ENCODE measurements at places on chromosomes 1 and 21.

- DNase-seq: no peak
Measured at GRCh38 chr1:86861424-86861823, 52.5 kb downstream of the SELENOF start.

GRCh38 chr21:32347351-32347750 lies 45.5 kb downstream of the URB1 start:
- DNase-seq: no peak

- DNase-seq: no peak
Measured at GRCh38 chr1:187909382-187909781, 1080.6 kb downstream of the PLA2G4A start.

- no peak for DNase-seq
Measured at GRCh38 chr1:161511018-161511755, 5.9 kb downstream of the FCGR2A start.

GRCh38 chr1:79716447-79716846 lies 709.9 kb upstream of the ADGRL4 start:
- no peak for DNase-seq

GRCh38 chr1:172136925-172137324 lies 283.6 kb upstream of the C1orf105 start:
- no peak for DNase-seq

- no peak for DNase-seq
Measured at GRCh38 chr1:2352341-2352896, 38.9 kb downstream of the MORN1 start.

GRCh38 chr21:26847002-26847401 lies 1.8 kb upstream of the ADAMTS1 start:
- DNase-seq: no peak

DNA sequence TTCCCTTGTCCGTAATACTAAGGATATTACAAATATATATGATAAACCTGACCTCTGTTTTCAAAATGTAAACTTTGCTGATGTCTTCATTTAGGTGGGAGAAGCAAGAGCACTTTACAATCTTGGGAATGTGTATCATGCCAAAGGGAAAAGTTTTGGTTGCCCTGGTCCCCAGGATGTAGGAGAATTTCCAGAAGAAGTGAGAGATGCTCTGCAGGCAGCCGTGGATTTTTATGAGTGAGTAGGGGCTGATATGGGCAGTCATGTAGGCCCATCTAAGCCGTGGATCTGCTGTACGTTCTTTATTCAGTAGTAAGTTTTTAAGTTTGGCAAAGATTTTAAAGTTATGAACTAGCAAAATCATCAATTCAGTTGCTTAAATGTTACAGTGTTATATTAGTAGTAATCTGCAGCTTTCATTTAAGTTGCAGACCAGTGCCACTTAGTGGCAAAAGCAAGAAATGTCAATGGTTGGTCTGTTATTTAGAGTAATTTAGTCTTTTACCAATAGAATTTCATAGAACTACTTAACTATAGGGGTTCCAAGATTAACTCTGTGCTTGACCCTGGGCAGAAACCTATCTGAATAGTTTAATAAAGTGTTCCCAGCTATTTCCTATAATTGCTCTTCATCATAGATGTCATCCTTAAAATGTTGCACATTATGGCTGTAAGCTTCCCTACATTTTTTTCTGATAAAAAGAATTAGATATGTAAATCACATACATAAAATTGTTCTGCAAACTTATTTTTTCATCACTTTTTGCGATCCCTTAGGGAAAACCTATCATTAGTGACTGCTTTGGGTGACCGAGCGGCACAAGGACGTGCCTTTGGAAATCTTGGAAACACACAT lies 21.3 kb downstream of the GPSM2 start:
- DNase-seq: no peak

DNA sequence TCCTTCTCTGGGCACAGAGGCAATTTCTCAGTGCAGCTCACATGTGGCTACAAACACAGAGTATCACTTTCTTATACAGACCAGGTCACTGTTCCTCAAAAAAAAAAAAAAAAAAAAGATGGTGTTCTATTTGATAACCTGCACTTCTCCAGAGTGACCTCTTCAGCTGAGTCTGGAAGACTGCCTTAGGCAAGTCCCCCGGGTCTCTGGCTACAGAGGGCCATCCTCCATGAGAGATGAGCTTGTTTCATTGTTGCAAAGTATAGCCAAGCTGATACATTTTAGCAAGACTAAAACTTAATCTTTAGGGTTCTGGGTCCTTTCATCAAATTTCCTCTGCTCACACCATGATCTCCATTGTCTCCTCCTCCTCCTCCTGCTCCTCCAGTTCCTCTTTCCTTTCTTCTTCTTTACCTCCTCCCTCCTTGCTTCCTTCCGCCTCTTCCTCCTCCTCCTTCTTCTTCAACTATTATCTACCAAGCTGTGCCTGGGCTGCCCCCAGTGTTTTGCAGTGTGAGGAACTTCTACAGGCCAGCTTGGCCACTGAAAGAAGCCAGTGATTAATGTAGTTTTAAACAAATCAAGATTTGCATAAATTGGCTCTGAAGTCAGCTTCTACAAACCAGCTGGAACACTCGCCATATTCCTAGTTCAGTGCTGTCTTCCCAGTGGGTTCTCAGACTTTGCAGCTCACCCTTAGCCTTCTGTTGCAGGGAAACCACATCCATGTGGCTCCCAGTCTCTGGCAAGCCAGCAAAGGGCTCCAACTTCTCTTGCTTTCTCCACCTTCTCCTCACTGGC lies 139.4 kb downstream of the RUNX1 start:
- DNase-seq: no peak

- peak; percentile 56 for DNase-seq
Measured at GRCh38 chr21:38913120-38913892, 107.6 kb downstream of the ETS2 start.

GRCh38 chr1:68010543-68010942 lies 39.9 kb downstream of the DIRAS3 start:
- no peak for DNase-seq

- no peak for DNase-seq
Measured at GRCh38 chr21:26194811-26195251, 24.3 kb upstream of the APP start.

- DNase-seq: no peak
Measured at GRCh38 chr1:50452700-50453099, 29.5 kb upstream of the DMRTA2 start.

DNA sequence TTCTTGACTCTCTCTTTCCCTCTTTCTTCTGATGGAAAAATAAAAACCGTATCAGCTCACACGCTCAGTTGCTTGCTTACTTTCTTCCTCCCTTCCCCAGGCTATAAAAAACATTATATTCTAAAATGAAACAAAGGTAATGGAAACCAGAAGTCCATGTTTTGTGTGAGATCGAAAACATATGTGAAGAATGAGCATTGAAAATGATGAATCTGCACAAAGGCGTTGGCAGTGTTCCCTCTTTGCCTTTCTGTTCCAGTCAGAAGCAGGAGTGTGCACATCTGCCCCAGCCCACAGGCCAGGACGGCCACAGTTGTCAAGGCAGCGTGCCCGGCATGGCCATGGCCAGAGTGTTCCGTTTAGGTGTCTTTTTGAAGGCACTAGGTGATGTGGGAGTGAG lies 185.3 kb upstream of the USP24 start:
- no peak for DNase-seq

- no peak for DNase-seq
Measured at GRCh38 chr21:34878940-34879339, 170.2 kb downstream of the RUNX1 start.

GRCh38 chr1:21963477-21964217 lies 13.2 kb upstream of the CELA3B start:
- peak; percentile 77 for DNase-seq

GRCh38 chr1:45945426-45945825 lies 142.0 kb downstream of the MAST2 start:
- no peak for DNase-seq

DNA sequence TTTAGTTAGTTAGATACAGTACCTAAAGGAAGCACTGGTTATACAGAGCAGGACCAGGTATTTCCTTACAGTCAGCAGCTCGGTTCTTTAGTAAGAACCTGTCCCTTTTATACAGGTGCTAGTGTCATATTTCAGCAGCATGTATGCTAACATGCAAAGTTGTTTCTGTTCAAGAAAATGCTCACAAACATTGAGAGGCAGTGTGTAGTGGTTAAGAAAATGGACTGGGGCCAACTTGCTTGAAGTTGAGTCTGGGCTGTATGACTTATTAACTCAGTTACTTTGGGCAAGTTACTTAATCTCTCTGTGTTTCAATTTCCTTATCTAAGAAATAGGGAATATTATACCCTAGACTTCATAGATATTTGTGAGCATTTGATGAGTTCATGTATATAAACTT lies 31.1 kb downstream of the AK4 start:
- no peak for DNase-seq

- DNase-seq: no peak
Measured at GRCh38 chr1:192235127-192235526, 76.9 kb downstream of the RGS18 start.

DNA sequence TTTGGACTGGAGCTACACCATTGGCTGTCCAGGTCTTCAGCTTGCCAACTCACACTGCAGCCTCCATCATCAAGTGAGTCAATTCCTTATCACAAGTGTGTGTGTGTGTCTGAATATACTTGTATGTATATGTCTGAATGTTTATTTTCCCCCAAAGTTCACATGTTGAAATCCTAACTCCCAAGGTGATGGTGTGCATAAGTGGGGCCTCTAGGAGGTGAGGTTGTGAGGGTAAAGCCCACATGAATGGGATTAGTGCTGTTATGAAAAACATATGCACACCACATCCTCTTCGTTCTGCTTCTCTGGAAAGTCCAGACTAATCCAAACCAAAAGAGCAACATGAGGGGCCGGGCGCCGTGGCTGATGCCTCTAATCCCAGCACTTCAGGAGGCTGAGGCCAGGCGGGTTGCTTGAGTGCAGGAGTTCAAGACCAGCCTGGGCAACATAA lies 48.7 kb upstream of the LBR start:
- no peak for DNase-seq

All from NCI-H187 (cell line).